ENCODE measurements at places on chromosomes 12 and 14.

DNA sequence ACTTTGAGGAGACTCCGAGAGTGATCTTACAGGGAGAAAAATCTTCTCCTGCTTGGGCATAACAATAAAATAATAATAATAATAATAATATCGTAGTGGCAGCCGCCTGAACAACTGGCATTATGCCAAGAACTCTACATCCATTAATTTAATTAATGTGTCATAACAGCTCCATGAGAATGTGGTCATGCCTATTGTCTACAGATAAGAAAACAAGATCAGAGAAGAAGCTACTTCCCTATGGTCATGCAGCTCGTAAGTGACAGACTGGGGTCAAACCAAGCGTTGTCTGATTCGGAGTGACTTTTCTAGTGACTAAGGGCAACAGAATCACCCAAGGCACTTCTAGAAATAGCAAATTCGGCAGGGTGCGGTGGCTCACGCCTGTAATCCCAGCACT is 11.7 kb downstream of the PROX2 start:
- no peak for DNase-seq

DNA sequence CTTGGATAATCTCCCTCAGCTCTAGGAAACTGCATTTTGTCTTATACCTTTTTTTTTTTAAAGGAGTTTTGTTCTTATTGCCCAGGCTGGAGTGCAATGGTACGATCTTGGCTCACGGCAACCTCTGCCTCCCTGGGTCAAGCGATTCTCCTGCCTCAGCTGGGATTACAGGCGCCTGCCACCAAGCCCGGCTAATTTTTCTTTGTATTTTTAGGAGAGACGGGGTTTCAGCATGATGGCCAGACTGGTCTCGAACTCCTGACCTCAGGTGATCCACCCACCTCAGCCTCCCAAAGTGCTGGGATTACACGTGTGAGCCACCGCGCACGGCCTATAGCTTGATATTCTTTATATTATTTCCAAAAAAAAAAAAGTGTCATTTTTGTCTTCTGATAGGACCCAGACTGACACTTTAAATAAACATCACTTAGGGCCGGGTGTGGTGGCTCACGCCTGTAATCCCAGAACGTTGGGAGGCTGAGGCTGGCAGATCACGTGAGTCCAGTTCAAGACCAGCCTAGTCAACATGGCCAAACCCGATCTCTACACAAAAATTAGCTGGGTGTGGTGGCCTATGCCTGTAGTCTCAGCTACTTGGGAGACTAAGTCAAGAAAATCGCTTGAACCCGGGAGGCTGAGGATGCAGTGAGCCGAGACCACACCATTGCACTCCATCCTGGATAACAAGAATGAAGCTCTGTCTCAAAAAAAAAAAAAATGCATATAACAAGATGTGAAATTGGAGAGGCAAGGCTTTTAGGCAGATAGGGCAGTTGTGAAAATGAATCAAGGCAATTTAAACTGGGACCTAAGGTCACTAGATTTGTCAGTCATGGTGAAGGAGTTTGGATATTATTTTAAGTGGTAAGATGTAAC is 18.4 kb downstream of the SLC2A3 start:
- no peak for DNase-seq

- DNase-seq = no peak
Observed at GRCh38 chr12:54412786-54413185, 6.3 kb downstream of the ITGA5 start.

DNA sequence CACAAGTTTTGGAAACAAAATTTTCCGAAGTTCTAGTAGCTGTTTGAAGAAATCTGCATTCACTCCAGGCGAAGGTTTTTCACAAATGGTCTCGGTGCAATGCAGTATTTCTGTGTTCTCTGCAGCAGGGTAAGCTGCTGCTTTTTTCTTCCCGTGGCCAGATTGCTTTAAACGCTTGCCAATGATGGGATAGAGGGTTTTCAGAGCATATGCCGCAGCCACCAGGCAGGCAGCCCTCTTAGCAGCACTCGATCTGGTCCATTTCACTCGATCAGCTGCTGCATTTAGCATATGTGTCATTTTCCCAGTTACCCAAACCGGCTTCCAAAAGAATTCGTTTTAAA is 315 bp downstream of the ABCD2 start:
- DNase-seq = peak; percentile 60

All from NCI-H1105 treated with DMSO at 0.1 percent for 48 hours (cell line).